ENCODE measurements at places on chromosomes 2 and 18.

DNA sequence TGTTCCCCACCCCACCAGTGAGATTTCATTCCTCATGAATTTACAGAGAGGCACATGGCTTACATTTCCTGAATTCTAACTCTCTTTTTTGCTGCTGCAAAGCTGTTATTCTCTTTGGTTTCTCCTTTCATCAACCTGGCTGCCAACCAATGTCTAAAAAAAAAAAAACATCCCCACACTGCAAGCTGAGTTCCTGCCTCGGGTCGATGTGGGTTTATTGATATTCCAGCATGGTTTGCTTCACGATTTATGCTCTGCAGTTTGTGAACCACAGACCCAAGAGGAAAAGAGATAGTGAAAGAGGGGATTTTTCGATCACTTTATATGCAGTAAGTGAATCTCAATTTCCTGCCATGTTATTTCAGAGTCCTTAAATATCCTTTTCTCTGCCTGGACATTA lies 363.6 kb downstream of the LPIN1 start:
- DNase-seq, result no peak

- DNase-seq, result peak; percentile 39
These were observed 41.4 kb downstream of the HS1BP3 start for GRCh38 chr2:20609349-20609994.

- DNase-seq, result no peak
These were observed 12.8 kb downstream of the B3GNT2 start for GRCh38 chr2:62208758-62209114.

GRCh38 chr2:66702301-66702700 lies 267.4 kb downstream of the MEIS1 start:
- no peak for DNase-seq

GRCh38 chr2:11940121-11940743 lies 193.8 kb downstream of the LPIN1 start:
- no peak for DNase-seq

DNA sequence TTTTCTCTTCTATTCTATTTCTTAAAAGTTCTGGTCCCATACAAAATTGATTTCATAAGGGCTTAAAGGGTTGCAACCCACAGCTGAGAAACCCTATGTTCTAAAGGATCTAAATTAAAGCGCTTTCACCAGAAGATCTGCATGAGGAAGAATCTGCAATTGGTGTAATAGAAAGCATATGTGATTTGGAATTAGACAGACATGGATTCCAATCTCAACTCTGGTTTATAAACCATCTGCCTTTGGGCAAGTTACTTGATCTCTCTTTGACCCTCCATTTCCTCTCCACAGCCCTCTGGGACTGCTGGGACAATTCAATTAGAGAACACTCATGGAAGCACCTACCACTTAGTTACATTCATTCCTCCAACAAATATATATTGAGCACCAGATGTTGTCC lies 178.7 kb downstream of the ANTXR1 start:
- DNase-seq, result no peak

DNA sequence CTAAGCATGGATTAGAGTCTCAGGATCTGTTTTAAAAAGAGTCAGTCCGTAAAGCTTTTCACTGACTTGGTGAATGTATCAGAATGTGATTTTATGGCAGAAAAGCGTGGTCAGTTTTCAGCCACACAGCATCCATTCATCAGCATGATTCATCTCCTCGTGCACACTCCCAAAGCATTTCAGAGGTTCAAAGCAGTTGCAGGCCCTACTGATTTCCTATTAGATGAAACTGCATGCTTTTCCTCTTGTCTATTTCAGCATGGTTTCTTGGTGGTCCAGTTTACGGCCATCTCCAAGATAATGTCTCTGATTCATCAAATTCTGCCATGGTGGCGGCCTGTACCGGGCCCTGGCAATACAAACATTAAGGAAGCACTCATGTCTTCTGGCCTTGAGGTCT lies 4.8 kb upstream of the PARD6G start:
- DNase-seq, result peak; percentile 11

DNA sequence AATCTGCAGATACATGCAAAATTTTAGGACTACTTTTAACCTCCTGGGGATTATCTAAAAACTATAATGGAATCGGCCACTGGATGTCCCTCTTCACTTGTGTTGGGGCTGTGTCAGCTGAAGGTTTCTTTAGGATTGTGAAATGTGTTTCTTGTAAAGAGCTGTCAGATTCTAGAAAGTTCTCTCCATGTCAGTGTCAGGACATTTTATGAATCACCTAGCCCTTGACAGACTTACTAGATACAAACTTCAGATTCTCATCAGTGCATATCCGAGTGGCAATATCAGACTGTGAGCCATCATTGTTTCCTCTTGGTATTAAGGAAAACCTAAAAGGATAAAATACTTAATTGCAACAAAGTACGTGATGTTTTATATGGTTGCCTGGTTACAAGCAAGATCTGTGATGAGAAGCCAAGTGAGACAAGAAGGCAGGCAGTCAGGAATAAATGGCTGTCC lies 107.3 kb downstream of the CPS1 start:
- peak; percentile 17 for DNase-seq

- no peak for DNase-seq
These were observed 364.8 kb upstream of the SLC14A2 start for GRCh38 chr18:45250479-45250878.

GRCh38 chr2:101349893-101350662 lies 37.2 kb downstream of the CREG2 start:
- DNase-seq, result no peak

GRCh38 chr18:65091744-65092329 lies 659.0 kb upstream of the CDH7 start:
- DNase-seq, result no peak

- peak; percentile 42 for DNase-seq
These were observed 11.5 kb downstream of the CFAP65 start for GRCh38 chr2:219029829-219030165.

DNA sequence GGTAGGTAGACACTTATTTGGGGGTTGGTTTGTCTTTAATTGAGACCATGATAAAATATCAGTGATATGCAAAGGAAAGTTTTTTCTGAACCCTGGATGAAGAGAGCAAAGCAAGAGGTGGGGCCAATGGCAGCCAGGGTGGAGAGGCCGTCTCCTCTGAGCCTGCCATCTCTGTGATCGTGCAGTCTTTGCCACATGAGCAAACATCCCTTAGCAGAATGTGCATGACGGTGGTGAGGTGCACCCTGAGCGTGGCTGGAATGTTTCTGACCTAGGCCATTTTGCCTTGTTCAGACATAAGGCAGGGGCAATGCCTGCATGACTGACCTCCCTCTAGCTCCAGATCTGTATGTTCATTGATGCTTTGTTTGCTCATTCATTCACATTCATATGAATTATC lies 6.0 kb downstream of the NCK2 start:
- DNase-seq, result no peak

DNA sequence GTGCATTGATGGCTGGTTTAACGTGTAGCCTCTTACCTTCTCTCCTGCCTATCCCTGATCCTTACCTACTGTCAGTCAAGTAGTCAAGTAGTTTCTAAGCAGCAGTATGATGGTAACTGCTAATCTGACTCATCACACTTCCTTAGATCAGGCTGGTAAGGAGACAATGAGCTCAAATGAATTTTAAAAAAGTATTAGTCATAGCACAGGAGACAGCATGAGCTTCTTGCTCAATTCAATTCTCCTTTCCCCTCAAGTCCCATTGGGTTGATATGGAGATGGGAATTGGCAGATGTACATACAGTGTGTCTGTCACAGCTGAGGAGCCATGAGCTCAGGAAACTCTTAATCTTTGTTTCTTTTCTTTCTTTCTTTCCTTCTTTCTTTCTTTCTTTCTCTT lies 799.7 kb downstream of the LRP1B start:
- DNase-seq, result peak; percentile 86

- no peak for DNase-seq
These were observed 29.5 kb downstream of the ANXA4 start for GRCh38 chr2:69771461-69771860.

- DNase-seq, result no peak
These were observed 41.3 kb downstream of the PDCL3 start for GRCh38 chr2:100603948-100604633.

- no peak for DNase-seq
These were observed 2.9 kb upstream of the SLC40A1 start for GRCh38 chr2:189583227-189584198.

GRCh38 chr2:20620271-20620681 lies 30.6 kb downstream of the HS1BP3 start:
- no peak for DNase-seq

DNA sequence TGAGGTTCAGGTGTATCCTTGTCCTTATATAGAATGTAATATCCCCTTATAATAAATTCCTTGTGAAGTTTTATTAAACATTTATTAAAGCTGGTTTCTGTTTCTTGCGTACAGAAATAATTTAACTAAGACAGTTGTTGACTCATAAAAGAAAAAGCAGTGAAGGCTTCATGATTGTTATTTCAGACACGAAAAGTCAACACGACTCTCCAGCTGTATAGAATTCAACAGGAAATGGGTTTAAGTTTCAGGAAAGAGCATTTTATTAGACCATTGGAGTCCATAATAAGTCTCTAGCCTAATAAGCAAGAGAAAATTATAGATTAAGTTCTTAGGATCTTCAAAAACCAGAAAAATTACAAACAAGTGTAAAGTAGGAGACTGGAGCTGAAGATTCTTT lies 62.2 kb downstream of the KCNE4 start:
- no peak for DNase-seq

DNA sequence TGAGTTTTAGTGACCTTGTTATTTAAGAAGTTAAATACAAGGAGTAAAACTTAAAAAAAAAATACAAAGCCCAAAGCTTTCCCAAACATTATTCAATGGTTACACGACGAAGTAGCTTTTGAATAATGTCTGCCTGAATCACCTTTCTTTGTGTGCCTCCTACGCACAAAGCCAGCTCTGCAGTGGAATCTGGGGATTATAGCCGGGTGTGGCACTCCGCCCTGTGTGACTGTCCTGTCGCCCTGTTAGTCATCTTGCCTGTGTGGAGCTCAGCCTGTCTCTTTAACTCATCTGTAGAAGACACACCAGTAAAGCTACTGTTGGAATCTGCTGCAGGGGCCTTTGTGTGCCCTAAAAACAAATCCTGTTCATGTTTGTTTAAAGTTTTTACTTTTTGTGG lies 79.4 kb upstream of the TCF7L1 start:
- DNase-seq, result no peak

DNA sequence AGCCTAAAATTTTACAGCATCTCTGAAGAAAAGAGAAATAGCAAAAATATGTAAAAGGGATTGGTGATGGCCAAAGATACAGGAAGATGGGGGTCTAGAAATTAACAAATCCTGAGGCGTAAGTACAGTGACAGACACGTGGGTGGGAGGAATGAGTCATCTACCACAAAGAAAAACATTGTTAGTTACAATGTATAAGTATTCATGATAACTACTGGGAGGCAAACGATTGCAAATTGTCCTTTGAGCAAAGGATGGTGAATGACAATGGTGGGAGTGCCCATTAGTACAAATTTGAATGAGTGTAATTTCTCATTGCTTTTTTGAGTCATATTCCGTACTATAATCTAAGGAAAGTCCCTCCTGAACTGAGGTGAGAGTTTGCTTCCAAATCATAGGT lies 809.0 kb upstream of the FAM98A start:
- DNase-seq, result no peak

GRCh38 chr2:4597400-4597799 lies 894.0 kb downstream of the DCDC2C start:
- DNase-seq, result no peak

GRCh38 chr2:109373791-109374547 lies 239.8 kb downstream of the SEPTIN10 start:
- DNase-seq, result no peak

DNA sequence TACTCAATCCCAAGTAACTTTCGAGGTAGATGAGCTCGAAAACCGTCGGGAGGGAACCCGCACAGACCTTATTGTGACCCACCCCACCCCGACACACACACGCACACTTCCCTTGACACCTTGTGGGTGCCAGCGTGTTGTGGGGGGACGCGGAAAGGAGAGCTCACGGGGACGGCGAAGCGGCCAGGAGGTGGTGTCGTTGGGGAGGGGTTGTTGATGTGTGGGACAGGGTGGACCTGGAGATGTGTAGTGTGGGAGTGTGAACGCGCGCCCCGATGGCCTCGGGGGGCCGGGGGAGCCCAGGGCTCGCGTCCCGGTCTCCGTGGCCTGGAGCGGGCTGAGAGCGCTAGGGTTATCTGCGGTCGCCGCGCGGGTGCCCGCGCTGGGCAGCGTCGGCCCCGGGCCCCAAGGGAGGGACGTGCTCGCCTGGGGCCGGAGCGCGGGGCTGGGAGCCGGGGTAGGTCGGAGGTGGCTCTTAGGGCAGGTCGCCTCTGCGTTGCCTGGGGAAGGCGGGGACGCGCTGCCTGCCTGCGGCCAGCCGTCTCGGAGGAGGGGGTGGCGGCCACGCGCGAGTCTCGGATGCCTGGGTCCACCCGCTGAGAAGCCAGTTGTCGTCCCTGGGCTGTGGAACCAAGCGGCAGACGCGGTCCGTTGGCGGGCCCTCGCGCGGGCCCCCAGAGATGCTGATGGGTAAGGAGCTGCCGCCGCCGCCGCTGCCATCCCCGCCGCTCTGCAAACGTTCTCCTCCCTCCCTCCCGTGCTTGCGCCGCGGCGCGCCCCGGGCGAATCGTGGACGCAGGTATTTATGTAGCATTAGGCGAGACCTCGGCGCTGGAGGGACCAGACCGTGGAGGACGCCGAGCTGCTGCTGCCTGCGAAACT lies 1.6 kb downstream of the KLHL29 start:
- no peak for DNase-seq

- DNase-seq, result peak; percentile 7
These were observed 30.3 kb downstream of the SERPINE2 start for GRCh38 chr2:224008702-224009261.

DNA sequence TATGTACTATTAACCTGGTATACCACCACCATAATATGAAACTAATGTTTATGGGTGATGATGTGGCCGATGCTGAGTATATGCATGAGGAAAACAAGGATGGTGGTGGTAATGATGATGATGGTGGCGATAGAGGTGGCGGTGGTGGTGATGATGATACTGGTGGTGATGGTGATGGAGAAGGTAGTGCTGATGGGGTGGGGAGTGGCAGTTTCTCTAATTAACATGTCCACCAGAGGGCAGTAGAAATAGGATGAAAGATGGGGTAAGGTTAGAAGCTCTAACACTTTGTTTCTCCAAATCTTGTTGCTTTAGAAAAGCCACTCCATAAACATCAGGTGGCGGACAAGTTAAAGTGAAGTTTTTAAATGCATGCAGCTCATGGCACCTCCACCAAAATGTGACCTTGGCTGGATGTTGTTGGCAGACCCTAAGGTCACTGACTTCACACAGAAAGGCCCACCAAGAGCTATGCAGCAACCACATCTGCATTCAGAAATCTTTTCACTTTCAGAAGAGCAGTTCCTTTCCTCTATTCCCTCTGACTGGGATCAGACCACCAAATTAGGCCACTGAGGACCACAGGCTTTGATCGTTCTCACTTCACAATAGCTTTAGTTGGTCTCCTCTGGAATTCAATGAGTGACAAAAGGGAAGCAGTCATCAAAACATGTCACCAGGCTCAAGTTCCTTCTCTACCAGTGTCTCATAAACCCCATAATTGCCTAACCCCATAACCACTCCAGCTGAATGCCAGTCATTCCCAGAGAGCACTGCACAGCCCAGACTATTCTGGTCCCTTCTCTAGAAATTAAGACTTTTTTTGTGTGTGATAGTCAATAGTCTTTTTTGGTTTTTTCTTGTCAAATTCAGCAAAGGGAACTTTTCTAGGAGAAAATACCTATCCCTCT lies 7.5 kb upstream of the BCL11A start:
- no peak for DNase-seq

Measured in NCI-H226 (cell line).